ENCODE measurements at places on chromosomes 7 and 10. TPM values are rescaled to one million over a fixed set of nuclear protein-coding genes. Genes with fewer than 3 reads are reported as not detected.

DNA sequence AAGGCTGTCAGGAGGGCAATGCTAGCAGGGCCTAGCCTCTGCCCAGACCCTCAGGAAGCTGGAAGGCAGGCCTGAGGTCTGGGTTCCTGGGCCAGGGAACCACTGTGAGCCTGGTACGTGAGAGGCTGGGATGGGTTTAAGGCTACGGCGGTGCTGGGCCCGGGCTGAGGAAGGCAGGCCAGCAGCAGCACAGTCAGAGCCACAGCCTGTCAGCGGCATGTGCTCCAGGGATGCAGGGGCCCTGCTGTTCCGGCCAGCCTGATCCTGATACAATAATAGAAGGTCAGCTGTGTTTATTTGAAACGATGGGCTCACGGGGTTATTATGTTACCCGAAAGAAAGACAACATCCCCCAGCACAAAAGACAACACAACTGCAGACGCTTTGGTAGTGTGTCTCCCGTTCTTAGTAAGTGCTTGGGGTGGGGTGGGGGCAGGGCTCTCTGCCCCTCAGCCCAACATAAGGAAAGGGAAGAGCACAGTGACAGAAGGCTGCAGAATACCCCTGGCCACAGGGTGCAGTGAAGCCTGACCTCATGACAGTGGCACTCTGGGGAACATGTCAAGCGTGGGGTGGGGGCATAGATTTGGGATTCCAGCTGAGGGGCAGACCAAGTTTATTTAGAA, 95.0 kb downstream of the COL13A1 start:
- DNase-seq: no peak

Gene HOXA13
- 7.4 TPM for total RNA-seq

Gene LUC7L2
- 61.2 TPM for total RNA-seq

DNA sequence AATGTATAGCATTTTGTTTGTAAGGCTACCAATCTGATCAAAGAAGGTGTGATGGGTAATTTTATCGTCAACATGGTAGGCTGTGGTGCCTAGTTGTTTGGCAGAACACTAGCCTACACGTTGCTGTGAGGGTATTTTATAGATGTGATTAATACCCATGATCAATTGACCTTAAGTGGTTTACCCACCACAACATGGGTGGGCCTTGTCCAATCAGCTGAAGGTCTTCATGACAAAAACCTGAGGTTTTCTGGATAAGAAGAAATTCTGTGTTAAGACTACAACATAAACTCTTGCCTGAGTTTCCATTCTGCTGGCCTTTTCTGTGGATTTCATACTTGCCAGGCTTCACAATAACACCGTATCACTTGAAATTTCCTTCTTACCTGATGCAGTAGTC, 131.8 kb upstream of the PPP1R3A start:
- DNase-seq: no peak
